ENCODE measurements at places on chromosomes 2 and 18. TPM values are rescaled to one million over a fixed set of nuclear protein-coding genes. Genes with fewer than 3 reads are reported as not detected.

DNA sequence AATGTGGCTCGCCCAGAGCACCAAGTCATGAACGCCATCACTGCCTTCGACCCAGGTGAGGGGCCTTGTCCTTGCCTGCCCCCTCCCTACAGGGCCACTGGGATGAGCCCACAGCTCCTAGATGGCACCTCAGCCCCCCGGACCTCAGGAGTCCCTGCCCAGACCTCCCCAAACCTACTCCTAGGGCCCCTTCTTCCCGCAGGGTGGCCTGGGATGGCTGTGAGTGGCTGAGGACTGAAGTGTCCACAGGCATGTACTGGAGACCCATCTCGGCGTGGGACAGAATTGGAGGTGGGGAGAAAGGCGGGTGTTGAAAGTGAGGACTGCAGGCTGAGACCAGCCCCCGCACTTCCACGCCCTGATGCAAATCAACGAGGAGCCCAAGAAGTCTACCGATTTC lies 2.8 kb upstream of the TUBB6 start:
- DNase-seq: no peak

Gene KHK
- total RNA-seq: 3.3 TPM

DNA sequence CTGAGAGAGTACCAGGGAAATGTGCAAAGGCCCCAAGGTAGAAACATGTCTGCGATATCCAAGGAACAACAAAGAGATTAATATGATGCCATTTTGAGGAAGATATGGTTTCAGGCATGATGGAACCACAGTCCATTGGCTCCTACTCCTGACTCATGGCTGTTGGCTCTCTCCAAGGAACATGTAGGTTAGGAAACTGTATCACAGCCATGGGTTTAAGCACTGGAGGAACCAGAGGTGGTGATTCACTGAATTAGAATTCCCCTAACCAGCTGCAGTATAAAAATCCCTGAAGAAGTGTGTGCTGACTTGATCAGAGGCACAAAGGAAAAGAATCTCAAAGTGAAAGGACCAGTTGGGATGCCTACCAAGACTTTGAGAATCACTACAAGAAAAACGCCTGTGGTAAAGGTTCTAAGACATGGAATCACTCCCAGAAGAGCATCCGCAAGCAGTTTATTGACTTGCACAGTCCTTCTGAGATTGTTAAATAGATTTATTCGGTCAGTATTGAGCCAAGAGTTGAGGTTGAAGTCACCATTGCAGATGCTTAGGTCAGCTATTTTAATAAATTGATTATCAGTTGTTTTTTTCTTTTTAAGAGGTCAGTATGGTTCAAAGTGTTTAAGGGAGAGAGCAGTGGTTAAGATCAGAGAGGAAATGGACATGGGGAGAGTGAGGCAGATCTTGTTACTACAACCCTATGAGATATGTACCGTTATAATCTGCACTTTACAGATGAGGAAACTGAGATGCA lies 110.7 kb upstream of the OTX1 start:
- DNase-seq: no peak

DNA sequence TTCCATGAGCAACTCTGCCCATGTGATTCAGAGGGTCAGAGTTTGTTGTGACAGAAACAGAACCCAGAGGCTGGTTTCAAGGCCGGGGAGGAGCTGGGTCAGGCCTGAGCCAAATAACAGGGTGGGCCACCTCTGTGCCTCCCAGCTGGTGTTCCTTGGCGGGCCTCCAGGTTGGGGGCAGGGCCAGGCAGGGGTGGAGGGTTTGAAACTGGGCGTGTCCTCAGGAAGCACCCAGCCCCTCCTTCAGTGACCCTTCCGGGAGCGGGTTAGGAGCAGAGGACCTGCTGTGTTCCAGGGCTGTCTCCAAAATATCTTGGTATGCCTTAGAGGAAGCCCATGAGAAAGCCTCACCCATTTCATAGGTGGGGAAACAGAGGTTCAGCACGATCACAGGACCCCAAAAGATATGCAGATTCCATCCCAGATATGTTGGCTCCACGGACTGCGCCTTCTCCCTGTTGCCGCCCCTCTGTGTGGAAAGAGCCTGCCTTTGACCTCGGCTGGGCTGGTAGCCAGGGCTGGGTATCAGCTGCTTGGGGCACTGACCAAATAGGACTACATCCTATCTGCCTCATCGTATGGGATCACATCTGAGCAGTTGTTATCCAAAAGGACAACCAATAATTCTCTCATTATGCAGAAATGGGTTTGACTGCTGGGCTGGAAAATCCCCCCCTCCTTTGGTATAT lies 74.8 kb upstream of the GLI2 start:
- DNase-seq: no peak

Gene TFPI
- 12.9 TPM for total RNA-seq

Gene SULT6B1
- not detected for total RNA-seq

Gene CD8B2
- not detected for total RNA-seq

GRCh38 chr2:25230948-25231311 lies 62.5 kb upstream of the POMC start:
- DNase-seq: no peak

- DNase-seq: no peak
Measured at GRCh38 chr2:47720559-47720958, 62.4 kb upstream of the MSH6 start.

Gene DSG2
- total RNA-seq: 50.5 TPM

DNA sequence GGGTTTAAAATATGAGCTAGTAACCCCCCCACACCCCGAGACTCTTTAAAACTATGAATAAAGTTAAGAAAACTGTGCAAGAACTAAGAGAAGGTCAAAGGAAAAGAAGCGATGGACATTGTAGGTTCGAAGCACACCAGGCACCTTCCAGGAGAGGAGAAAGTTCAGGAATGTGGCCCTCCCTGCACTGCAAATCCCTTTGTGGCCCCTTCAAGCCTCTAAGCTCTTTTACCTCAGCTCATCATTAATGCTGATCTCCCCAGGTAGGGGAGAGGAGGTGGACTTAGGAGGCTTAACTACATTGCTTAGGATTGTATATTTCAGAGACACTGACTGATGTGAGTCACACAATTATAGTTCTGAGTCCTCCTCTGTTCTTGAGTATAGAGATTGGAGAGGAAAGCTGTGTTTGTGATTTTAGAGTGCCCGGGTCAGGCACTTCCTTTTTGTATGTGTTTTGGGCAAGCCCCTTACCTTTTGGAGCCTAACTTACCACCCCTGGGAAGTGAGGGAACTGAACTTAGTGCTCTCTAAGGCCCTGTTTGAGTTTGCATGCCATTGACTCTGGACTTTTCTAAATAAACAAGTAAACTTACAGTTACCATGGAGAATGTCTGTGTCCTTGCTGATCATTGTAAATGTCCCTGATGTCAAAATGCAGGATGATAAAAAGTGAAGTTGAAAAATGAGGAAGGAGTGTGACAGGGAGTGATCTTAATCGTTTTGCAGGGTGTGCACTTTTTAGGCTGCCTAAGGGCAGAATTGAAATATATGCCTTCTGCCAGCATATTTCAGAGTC lies 140.8 kb upstream of the ZEB2 start:
- peak; percentile 24 for DNase-seq

Gene NR4A2
- total RNA-seq: 0.56 TPM

DNA sequence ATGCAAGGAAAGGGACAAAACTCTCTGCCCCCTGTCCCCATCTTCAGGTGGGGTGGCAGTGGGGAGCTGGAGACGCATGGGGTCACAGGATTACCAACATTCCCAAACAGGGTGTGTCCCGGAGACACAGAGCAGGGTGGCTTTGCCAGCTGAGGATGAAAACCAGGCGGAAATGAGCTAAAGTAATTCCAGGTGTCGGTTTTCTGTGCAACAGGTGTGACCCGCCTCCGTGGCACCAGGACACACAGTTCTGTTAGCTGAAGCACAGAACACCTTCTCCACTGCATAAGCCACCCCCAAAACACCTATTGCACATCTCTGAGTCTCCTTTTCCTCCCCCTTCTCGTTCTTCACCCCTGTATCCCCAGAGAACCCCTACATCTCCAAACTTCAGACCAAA lies 122.7 kb upstream of the GLI2 start:
- DNase-seq: no peak

Gene ABCB11
- total RNA-seq: 0.09 TPM

GRCh38 chr2:85635636-85636035 lies 19.6 kb downstream of the USP39 start:
- DNase-seq: no peak

GRCh38 chr18:52334896-52335295 lies 5.1 kb upstream of the DCC start:
- DNase-seq: no peak

DNA sequence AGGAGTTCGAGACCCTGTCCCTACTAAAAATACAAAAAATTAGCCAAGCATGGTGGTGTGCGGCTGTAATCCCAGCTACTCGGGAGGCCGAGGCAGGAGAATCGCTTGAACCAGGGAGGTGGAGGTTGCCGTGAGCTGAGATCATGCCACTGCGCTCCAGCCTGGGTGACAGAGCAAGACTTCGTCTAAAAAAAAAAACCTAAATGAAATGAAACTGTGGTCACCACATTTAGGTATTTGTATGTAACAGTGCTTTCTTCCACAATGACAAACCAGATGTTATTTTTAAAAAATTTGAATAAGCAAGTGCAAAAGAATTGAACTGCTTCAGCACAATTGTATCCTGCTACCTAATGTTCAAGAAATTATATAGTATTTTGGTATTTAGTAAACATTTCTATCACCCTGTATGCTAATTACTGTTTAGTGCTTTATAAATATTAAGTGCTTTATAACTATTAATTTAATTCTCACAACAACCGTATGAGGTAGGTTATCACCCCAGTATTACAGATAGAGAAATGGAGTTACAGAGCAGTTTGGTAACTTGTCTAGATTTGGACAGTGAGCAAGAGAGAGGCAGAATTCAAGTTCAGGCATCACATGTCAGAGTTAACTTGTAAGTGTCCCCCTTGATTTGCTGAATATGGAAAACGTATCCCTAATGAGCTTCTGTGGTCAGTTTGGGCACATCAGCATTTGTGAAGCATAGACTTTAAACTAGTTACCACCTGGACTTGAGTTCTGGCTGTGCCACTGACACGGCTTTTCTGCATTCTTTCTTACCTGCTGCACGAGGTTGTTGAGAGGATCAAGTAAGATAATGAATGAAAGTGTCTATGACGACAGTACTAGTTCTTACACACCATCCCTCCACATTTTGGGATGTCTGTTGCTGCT lies 14.4 kb downstream of the PHLPP1 start:
- DNase-seq: no peak

Gene IL1RL2
- not detected for total RNA-seq

Gene KLHL29
- total RNA-seq: 1.6 TPM

Gene TTN
- total RNA-seq: 0.53 TPM

GRCh38 chr2:12824351-12824777 lies 107.6 kb downstream of the TRIB2 start:
- peak; percentile 11 for DNase-seq

GRCh38 chr18:43547456-43547855 lies 270.2 kb upstream of the SYT4 start:
- no peak for DNase-seq

Gene NETO1
- total RNA-seq: 0.71 TPM

GRCh38 chr2:184463102-184463865 lies 135.0 kb upstream of the ZNF804A start:
- DNase-seq: no peak

Gene OSBPL1A
- 54.2 TPM for total RNA-seq

DNA sequence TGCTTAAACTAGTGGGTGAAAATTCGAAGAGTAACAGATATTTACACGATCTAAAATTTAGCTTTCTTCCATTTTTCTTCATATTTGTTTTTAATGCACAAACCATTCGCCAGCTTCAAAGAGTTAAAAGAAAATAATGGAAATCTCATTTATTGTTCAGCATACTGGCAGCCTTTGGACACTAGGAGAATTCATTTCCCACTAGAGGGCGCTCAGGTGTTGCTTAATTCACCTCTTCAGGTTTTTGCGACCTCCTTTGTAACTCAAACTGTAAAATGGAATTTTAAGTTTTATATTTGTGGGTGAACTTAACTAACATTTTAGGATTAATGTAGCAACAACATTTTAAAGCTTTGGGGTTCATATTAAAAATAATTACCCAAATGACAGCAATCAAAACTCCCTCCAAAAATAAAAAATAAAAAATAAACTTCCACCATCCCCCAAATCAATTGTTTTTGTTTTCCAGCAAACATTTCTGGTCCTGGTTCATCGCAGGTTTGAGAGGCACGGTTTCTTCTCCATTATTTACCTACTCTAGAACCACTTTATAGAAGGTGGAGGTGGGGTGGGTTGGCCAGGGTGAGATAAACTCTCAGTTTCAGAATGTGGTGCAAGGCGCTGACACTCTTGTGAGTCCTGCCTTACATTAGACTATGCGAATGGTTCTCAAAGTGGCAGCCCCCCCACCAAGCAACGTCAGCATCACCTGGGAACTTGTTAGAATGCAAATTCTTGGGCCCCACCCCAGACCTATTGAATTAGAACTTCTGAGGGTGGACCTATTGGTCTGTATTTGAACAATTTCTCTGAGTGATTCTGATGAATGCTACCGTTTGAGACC lies 24.7 kb upstream of the PNPT1 start:
- DNase-seq: peak; percentile 89

Gene ACKR3
- total RNA-seq: 1.6 TPM

DNA sequence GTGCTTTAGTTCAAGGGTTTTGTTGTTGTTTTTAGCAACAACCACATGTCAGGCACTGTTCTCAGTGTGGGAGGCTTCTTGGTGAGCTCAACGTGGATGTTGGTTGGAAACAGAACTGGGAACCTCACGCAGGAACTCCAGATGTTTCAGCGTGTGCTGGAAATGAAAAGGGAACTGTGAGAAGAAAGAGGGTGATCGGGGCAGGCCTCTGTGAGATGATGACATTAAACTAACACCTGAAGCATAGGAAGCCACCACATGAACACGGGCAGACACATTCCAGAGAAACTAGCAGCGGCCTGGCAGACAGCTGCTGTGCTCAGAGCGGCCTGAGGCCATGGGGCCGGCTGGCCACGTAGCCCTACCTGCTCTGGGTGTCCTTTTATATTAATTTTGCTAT lies 66.4 kb downstream of the COA5 start:
- DNase-seq: no peak

DNA sequence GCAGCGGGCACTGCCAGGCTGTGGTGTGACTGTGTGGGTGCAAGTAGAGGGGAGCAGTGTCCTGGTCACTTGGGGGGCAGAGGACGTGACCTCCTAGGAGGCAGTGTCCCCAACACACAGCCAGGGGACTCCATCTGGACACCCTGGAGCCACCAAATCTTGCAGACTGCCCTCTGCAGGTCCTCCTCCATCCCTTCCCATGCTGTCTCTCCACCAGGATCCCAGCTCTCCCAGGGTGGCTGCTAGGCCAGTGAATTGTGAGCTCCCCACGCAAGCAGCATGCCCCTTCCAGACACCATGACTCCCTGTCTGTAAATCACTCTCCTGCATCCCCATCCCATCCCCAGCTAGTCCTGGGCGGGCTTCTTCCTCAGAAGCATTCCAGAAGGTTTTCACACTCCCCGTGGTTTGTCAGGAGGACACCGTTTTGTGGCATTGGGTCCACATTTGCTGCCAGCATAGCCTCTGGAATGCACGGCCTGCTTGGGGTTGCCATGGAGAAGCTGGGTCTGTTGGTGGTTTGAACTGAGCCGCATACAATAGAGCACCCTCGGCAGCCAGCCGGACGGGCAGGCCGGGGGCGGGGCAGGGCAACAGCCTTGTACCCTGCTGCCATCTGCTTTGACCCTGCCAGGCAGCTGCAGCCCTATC lies 210.7 kb downstream of the KLHL29 start:
- DNase-seq: peak; percentile 76

- DNase-seq: peak; percentile 29
Measured at GRCh38 chr2:7363906-7364305, 446.7 kb downstream of the RNF144A start.

Gene TDRD15
- not detected for total RNA-seq

Gene SCN2A
- 0.30 TPM for total RNA-seq
